Tibial nerve (tissue), 4 donors: ENCODE measurements at places on chromosomes 16 and 17. TPM values are rescaled to one million over a fixed set of nuclear protein-coding genes. Genes with fewer than 3 reads are reported as not detected.
A peak's percentile ranks its signal among the peaks of the same experiment; 100 is the strongest.

The PRSS33 gene
- not detected for total RNA-seq

The RAB40B gene
- 35.0 TPM for total RNA-seq

- H3K36me3 ChIP-seq: no peaks in the 10 kb centered on the region
- H3K27ac ChIP-seq: no peak overlapping the region
- H3K4me3 ChIP-seq: no peak overlapping the region
- no peaks in the 10 kb centered on the region for H3K27me3 ChIP-seq
- no peaks in the 10 kb centered on the region for H3K4me1 ChIP-seq
- DNase-seq: no peak
Measured at GRCh38 chr16:54135361-54136275, 151.0 kb downstream of the IRX3 start.

DNA sequence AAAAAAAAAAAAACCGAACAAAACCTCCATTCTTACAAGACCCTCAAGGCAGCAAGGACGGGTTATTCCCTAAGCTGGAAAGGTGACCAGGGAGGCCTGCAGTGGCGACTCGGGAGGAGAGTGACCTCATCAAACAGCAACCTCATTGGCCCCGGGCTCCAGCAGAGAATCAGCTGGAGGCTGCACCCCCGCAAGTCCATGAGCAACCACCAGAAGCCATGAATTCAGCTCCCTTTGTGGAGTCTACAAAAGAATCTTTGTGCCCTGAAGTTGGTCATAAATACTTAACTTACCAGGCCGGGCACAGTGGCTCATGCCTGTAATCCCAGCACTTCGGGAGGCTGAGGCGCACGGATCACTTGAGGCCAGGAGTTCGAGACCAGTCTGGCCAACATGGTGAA is 80.9 kb upstream of the CREBBP start:
- no peaks in the 10 kb centered on the region for H3K36me3 ChIP-seq
- peak overlapping the region; percentile 52 for H3K27ac ChIP-seq
- peaks cover 18% of the 10 kb centered on the region for H3K4me1 ChIP-seq
- H3K4me3 ChIP-seq: peak overlapping the region; percentile 21

DNA sequence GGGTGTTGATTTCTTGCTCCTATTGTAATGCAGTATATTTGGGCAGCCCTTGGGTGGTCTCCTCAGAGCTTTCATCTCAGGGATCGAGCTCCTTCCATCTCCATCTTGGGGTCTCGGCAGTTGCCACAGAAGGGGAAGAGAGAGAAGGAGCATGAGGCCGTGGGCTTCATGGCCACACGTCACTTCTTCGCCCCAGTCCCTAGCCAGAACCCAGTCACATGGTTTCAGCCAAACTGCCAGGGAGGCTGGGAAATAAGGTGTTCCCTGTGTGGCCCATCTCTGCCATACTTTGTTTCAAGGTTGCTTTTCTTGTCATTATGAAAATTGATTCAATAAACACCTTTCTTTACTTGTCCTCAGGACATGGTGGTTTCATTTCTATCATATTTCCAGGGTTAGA is 68.4 kb upstream of the NKD1 start:
- no peaks in the 10 kb centered on the region for H3K27me3 ChIP-seq
- H3K4me3 ChIP-seq: no peak overlapping the region
- H3K36me3 ChIP-seq: no peaks in the 10 kb centered on the region
- no peak for DNase-seq
- H3K27ac ChIP-seq: no peak overlapping the region
- H3K4me1 ChIP-seq: no peaks in the 10 kb centered on the region

GRCh38 chr17:46811978-46812583 is 6.4 kb downstream of the WNT3 start:
- H3K4me3 ChIP-seq: no peak overlapping the region
- no peaks in the 10 kb centered on the region for H3K36me3 ChIP-seq
- no peaks in the 10 kb centered on the region for H3K4me1 ChIP-seq

DNA sequence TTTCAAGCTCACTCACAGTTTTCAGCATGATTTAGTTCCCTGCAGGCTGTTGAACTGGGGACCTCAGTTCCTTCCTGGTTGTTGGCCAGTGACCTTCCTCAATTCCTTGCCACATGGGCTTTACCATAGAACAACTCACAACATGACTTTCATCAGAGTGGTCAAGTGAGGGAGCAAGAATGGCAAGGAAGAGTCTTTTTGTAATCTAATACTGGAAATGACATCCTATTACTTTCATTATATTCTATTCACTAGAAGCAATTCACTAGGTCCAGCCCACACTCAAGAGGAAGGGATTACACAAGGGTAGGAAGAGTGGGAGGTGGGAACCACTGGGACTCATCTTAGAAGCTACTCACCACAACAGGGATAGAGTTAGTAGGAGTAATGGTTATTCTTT is 57.6 kb downstream of the SYT17 start:
- H3K4me1 ChIP-seq: no peaks in the 10 kb centered on the region
- no peak overlapping the region for H3K27ac ChIP-seq
- no peak overlapping the region for H3K4me3 ChIP-seq

DNA sequence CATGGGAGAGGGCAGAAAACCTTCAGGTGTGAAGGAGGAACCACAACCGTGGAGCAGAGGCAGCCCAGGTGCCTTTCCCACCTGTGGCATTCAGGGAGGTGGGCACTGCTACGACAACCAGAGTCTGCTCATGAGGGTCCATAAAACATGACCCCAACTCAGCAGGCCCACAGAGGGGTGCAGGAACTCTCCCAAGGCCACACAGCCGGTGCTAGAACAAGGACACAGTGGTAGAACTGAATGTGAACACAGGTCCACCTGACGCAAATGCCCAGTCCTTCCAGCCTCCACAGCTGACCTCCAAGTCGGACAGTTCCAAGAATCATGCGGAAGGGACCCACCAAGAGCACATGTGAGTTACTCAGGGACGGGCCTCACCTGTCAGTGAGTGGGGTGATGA is 76.4 kb downstream of the DNAH17 start:
- DNase-seq: no peak
- H3K4me1 ChIP-seq: no peaks in the 10 kb centered on the region
- H3K4me3 ChIP-seq: no peak overlapping the region

DNA sequence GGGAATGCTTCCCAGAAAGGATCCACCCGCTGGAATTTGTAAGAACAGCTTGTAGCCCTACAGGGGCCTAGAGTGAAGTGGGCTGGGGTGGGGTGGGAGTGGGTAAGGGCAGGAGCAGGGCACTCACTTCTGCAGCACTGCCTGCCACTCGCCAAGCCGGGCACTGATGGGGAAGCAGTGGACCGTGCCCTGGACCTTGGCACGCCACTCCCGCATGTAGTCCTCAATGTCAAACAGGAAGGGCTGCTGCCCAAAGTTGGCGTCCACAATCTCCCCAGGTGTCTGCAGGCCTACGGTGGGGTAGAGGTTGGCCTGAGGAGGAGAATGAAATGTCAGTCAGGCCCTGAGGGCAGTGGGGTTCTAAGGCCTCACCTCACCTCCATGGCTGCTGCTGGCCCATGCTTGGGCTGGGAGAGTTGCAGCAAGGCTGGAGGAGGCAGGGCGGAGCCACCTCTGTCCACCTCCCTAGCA is 15.7 kb upstream of the GFOD2 start:
- H3K36me3 ChIP-seq: no peaks in the 10 kb centered on the region
- no peak overlapping the region for H3K27ac ChIP-seq
- H3K4me3 ChIP-seq: no peak overlapping the region

DNA sequence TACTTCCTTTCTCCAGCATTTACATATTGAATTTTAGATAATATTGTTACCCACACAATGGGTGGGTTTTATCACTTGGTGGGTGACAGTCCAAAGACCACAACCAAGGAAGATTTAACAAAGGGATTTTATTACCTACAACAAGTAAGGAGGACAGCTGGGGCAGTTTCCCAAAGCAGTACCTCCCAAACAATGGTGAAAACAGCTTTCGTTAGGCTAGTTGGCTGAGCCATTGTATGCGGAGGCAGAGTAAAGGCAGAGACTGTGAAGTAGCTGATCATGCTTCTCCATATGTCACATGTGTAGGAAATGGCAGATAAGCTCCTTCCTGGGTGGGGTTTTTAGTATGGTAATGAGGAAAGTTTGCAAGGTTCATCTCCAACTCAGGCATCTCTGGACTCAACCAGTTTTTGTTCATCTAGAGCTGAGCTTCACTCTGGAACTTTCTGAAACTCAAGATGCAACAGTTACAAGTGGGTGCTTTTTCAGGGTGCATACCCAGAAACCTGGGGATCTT is 104.3 kb upstream of the PSMD7 start:
- no peak overlapping the region for H3K27ac ChIP-seq
- DNase-seq: no peak
- no peaks in the 10 kb centered on the region for H3K27me3 ChIP-seq
- no peak overlapping the region for H3K4me3 ChIP-seq
- no peaks in the 10 kb centered on the region for H3K36me3 ChIP-seq
- H3K4me1 ChIP-seq: no peaks in the 10 kb centered on the region
